H1 (cell line): ENCODE measurements at places on chromosomes 11 and 22. TPM values are rescaled to one million over a fixed set of nuclear protein-coding genes. Genes with fewer than 3 reads are reported as not detected.

The OR52N4 gene
- 3.5 and 3.7 TPM in 2 replicates for polyA plus RNA-seq

The RCOR2 gene
- 54.6 and 75.9 TPM in 2 replicates for polyA plus RNA-seq

The MAPK8IP2 gene
- 1.5 and 1.7 TPM in 2 replicates for polyA plus RNA-seq

The PACSIN3 gene
- polyA plus RNA-seq: 23.8 and 40.4 TPM in 2 replicates

The WNT11 gene
- 0.11 and 0.22 TPM in 2 replicates for polyA plus RNA-seq

The CHADL gene
- polyA plus RNA-seq: 1.4 and 2.2 TPM in 2 replicates

The LRRC10B gene
- 0.71 and 1.1 TPM in 2 replicates for polyA plus RNA-seq

The RAG1 gene
- 0.13 and 0.14 TPM in 2 replicates for polyA plus RNA-seq

The MRPL21 gene
- 72.0 and 102 TPM in 2 replicates for polyA plus RNA-seq

The LMNTD2 gene
- 1.6 and 3.6 TPM in 2 replicates for polyA plus RNA-seq

The WT1 gene
- polyA plus RNA-seq: 0.05 TPM in 1 of 2 replicates, not detected in the other

The CASP5 gene
- not detected in 2 replicates for polyA plus RNA-seq

The OR5M3 gene
- polyA plus RNA-seq: not detected in 2 replicates

The KCNK4 gene
- polyA plus RNA-seq: not detected in 2 replicates

The MTFP1 gene
- 98.8 and 120 TPM in 2 replicates for polyA plus RNA-seq

The PHLDA2 gene
- 7.6 and 11.6 TPM in 2 replicates for polyA plus RNA-seq

The SIDT2 gene
- 21.1 and 26.7 TPM in 2 replicates for polyA plus RNA-seq

The SLC22A9 gene
- polyA plus RNA-seq: not detected in 2 replicates

The TMEM258 gene
- polyA plus RNA-seq: 622 and 759 TPM in 2 replicates

The IGSF9B gene
- 16.5 and 23.6 TPM in 2 replicates for polyA plus RNA-seq

The APOL2 gene
- 7.8 and 8.1 TPM in 2 replicates for polyA plus RNA-seq

The ACCS gene
- 8.0 and 8.5 TPM in 2 replicates for polyA plus RNA-seq

The KCNJ1 gene
- polyA plus RNA-seq: 0.19 and 0.23 TPM in 2 replicates

The SLC6A5 gene
- polyA plus RNA-seq: not detected in 2 replicates

The FGF19 gene
- 9.6 and 14.8 TPM in 2 replicates for polyA plus RNA-seq

The APOBEC3C gene
- 20.3 and 22.8 TPM in 2 replicates for polyA plus RNA-seq

The A4GALT gene
- polyA plus RNA-seq: 7.2 and 13.1 TPM in 2 replicates

The PANX1 gene
- polyA plus RNA-seq: 15.4 and 15.9 TPM in 2 replicates

The MGAT3 gene
- 4.3 and 6.3 TPM in 2 replicates for polyA plus RNA-seq

The SPON1 gene
- polyA plus RNA-seq: 1.5 and 2.0 TPM in 2 replicates
